Left ventricle myocardium inferior (tissue), 1 donor: ENCODE measurements at places on chromosomes 12 and 14. TPM values are rescaled to one million over a fixed set of nuclear protein-coding genes. Genes with fewer than 3 reads are reported as not detected.

The LALBA gene
- total RNA-seq: not detected

- no peak overlapping the region for H3K4me3 ChIP-seq
- no peak overlapping the region for H3K27ac ChIP-seq
- no peak for DNase-seq
- H3K36me3 ChIP-seq: no peaks in the 10 kb centered on the region
Observed at GRCh38 chr14:71175491-71175890, 268.2 kb downstream of the PCNX1 start.

DNA sequence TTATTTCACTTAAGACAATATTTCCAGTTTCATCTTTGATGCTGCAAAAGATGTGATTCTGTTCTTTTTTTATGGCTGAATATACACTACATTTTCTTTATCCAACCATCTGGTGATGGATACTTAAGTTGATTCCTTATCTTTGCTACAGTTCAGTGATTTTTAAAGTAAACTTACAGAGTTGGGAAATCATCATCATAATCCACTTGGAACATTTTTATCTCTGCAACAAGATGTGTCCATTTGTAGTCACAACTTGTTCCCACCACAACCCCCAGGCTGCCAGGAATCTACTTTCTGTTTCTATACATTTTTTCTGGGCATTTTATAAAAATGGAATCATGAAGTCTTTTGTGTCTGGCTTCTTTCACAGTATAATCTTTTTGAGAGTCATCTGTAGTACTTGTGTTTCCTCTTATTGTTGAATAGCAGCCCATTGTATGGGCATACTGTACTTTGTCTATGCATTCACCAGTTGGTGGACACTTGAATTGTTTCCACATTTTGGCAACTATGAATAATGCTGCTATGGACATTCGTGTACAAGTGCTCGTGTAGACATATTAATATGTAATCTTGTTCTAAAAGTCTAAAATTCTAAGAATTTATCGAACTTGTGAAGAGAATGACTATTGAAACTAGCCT lies 212.5 kb upstream of the DDHD1 start:
- peak overlapping the region; percentile 63 for H3K27ac ChIP-seq
- H3K4me3 ChIP-seq: no peak overlapping the region
- no peaks in the 10 kb centered on the region for H3K27me3 ChIP-seq
- no peak for DNase-seq

DNA sequence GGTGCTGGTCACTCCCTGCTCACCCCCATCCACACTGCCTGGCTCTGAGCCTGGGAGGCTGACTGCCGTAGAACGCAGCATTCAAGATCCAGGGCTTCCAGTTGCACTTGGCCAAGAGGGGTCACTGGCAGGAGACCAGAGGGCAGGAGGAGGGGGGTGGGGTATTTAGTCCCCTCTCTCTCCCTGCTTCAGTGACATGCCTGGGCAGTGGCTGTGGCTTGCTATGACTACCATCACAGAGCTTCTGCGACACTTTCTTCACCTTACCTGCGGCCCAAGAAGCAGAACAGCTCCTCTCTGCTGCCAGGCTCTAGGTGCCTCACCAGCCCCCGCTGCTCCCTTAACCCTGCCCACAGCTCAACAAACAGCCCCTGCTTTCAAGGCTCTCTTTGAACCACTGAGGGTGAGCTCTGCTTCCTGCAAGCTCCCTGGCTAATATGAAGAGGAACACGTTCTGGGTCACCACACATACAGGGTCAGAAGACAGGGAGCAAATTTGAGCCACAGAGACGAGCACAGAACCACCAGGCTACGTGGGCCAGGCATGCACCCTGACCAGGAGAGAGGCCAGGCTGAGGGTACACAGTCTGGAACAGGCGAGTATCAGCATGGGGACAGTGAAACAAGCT lies 55.7 kb downstream of the ITPK1 start:
- H3K4me1 ChIP-seq: peaks cover 85% of the 10 kb centered on the region
- no peaks in the 10 kb centered on the region for H3K27me3 ChIP-seq
- H3K27ac ChIP-seq: peak overlapping the region; percentile 71
- no peaks in the 10 kb centered on the region for H3K36me3 ChIP-seq
- no peak overlapping the region for H3K4me3 ChIP-seq
- DNase-seq: no peak

GRCh38 chr12:80937391-80938238 lies at the start of gene LIN7A:
Gene LIN7A (minus strand): TSS chr12:80937934. CDS start chr12:80937722, 212 bp downstream.
- peaks cover 26% of the 10 kb centered on the region for H3K4me1 ChIP-seq
- no peaks in the 10 kb centered on the region for H3K36me3 ChIP-seq
- DNase-seq: peak; percentile 67
- H3K4me3 ChIP-seq: peak within 1 kb of the TSS; percentile 88
- peaks cover 16% of the 10 kb centered on the region for H3K27me3 ChIP-seq
